ENCODE measurements at places on chromosomes 5 and 9.

- DNase-seq = no peak
Measured at GRCh38 chr9:34898846-34899245, 59.2 kb upstream of the PHF24 start.

- no peak for DNase-seq
Measured at GRCh38 chr5:4639946-4640345, 500.2 kb upstream of the ADAMTS16 start.

DNA sequence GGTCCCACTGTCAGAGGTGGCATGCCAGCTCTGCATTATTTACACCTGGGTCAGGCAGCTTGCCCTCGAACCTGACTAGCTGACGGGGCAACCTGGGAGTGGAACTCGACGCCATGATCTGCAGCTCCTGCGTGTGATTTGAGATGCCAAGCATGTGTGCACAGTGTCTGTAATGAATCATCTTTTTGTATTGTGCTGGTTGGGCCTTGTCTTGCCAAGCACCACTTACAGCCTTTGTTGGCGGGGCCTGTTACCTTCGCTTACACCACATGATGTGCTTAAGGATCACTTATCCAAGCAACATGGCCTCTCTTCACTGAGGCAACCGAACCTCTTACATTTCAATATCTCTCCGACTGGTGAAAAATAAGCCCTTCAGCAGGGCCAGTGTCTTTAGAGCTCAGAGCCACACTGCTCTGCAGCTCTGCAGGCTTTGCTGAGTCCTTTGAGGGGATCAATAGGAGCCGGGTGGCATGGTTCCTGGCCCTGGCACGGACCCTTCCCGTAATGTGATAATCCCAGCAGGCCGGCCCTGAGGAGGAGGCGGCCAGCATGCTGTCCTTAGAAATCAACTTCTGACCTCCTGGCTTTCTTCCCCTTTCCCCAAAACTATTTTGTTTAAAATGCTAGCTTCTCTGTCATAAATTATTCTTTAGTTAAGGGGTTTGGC is 297.7 kb upstream of the CD180 start:
- DNase-seq = no peak

- no peak for DNase-seq
Measured at GRCh38 chr5:157545610-157546310, 29.8 kb downstream of the ADAM19 start.

GRCh38 chr5:176626876-176627236 is 3.5 kb downstream of the SNCB start:
- no peak for DNase-seq

DNA sequence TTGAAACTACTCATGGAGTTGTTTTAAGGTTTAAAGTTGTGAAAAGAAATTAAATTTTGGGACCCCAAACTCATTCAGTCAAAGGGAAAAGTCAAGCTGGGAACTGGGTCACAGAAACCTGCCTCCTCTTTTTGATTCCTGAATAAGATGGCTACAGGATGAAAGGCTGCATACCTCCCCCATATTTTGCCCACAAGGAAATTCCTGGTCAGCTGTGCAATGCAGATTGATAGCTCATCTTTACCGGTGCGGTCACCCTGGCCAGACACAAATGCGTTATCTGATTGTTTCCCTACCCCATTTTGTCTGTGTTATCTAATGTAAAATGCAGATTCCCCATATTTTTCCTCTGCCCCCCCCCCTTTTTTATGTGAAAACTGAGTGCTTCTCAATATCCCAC is 1.3 kb downstream of the HAVCR2 start:
- DNase-seq = no peak

GRCh38 chr5:38607930-38608564 is 51.6 kb upstream of the LIFR start:
- DNase-seq = no peak

DNA sequence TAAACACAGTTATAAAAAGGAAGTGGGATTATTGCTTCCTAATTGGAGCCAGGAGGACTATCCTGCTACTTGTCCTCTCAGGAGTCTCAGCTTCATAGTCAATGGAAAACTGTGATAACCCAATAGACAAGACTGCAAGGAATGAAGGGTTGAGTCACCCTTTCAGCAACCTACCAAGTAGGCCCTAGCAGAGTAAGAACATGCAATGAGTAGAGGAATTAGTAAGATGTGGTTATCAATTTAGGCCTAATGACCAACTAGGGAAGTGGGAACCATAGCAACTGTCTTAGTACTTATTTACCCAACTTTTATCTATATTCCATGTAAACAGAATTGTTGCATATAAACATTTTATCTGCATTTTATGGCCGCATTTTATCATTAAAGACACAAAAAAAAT is 310.1 kb downstream of the RFX3 start:
- DNase-seq = no peak

- DNase-seq = no peak
Measured at GRCh38 chr9:1337169-1337568, 287.0 kb downstream of the DMRT2 start.

- no peak for DNase-seq
Measured at GRCh38 chr5:22611327-22611726, 241.8 kb downstream of the CDH12 start.

DNA sequence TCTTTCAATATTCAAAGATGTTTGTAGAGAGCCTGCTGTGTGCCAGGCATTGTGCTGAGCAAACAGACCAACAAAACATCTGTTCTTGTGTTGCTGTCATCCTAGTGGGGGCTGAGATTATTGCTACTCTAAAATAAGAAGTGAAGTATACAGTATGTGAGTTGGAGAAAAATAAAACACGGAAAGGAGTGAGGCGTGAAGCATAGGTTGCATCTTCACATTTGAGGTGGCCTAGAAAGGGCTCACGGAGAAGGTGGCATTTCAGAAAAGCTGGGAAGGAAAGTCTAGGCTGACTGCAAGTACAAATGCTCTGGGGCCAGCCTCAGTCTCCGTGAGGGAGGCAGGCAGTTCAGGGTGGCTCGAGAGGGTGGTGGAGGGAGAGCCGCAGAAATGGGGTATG is 80.3 kb downstream of the CSNK1A1 start:
- DNase-seq = no peak

DNA sequence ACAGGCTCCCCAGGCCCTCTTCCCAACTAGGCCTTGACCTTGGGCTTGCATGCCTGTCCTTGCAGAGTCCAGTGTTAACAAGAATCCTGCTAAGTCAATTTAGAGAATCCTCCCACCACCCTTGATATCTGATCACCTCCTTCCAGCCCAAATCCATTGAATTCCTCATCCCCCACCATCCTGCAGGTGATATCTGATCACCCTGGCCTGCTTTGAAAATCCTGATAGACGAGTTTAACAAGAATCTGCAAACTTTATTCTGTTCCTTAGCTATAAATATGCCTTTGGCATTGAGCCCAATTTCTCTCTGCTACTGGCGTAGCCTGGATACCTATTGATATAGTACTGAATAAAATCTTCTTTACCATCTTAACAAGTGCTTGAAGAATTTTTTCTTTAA is 125.5 kb downstream of the DIRAS2 start:
- no peak for DNase-seq

DNA sequence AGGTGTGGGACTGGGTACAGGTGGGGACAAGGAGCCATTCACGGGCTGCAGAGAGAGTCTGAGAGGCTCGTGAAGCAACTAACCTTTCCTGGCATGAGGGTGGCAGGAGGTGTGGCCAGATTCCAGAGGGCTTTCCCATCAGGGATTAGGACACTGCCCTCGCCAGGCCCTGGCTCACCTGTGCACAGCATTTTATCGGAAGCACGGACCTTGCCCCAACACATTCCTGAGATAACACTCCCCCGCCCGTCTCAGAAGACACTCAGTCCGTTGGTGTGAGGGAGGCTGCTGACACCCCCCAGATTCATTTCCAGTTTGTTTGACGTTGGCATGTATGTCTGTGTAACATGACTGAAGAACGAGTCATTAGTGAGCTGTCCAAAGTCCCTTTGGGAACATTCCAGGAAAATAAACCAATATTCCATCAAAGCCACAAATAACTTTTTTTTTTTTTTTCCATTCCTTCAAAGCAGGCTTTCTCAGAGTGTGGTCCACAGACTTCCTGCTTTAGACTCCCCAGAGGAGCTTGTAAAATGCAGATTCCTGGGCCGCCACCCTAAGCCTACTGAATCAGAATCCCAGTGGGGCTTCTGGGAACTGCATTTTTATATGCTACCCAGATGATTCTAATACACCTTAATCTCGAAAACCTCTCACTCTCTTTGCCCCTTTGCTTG is 23.4 kb downstream of the WWC1 start:
- DNase-seq = no peak

- DNase-seq = no peak
Measured at GRCh38 chr5:25107853-25108252, 463.1 kb upstream of the CDH10 start.

- no peak for DNase-seq
Measured at GRCh38 chr9:79642671-79643070, 70.9 kb downstream of the TLE4 start.

DNA sequence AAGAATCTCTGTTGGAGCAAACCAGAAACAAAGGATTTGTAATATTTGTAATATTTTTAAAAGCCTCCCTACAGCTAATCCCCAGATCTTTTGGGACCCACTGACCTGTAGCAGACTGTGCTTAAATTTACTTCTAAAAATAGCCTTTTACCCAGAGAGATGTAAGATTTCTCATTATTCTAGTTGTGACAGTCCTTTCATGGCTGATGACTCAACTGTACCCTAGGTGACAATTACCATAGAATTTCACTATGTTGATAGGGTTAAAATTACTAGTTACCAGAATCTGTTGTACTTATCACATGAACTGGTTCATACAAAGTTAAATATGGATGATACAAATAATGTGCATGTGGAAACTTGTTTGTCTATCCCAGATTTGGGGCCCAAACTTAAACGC is 543.9 kb upstream of the SEMA6A start:
- no peak for DNase-seq

DNA sequence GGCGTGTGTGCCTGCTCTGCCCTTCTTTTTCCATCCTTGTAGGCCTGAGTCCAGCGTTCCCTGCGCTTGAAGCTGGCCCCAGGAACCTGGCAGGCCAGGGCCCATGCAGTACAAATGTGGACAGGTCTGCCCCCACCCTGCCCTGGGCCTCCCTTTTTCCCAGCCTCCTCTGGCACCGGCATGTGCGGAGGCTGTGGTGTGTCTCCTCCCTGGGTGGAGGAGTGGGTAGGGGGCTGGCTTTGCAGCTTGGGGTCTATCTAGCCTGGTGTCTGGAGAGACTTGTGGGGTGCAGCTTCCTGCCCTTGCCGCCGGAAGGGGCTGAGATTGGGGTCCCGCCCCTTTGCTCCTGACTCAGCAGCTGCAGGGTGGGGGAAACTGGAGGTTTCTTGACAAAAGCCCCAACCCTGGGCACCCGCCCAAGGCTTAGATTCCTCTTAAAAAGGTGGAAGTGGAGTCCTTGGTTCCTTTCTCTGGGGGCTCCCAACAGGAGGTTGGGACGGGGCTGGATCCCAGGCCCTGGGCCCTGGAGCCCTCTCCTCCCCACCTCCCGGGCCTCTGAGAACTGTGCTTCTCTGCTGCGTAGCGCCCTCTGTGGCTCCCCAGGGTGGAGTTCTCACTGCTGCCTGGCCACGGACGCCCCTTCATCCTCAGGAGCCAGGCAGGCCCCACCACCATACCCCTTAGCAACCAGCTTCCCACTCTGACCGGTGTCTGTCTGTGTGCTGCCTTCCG is 18.0 kb downstream of the RXRA start:
- no peak for DNase-seq

DNA sequence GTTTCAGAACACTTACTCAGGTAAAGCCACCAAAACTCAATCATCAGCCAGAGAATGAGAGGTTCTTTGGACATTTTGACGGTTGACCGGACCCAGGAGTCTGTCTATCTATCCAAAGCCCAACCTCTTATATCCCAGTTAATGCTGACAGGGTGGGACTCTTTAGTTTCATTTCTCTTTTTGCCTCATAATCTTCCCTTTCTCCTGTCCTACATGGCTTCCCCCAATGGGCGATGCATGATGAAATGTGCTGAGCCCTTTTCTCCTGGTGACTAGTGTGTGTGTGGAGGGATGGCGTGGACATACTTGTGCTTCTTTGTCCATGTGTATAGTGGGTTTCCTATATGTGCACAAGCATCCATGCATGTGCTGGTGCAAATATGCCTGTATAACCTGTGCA is at the start of gene TIMD4:
TSS of gene TIMD4 (minus strand) at position 102 of the 400 bp plus-strand sequence. CDS start at position 74, 28 bp downstream.
- no peak for DNase-seq

GRCh38 chr5:123518111-123518510 is 6.1 kb downstream of the CSNK1G3 start:
- no peak for DNase-seq

DNA sequence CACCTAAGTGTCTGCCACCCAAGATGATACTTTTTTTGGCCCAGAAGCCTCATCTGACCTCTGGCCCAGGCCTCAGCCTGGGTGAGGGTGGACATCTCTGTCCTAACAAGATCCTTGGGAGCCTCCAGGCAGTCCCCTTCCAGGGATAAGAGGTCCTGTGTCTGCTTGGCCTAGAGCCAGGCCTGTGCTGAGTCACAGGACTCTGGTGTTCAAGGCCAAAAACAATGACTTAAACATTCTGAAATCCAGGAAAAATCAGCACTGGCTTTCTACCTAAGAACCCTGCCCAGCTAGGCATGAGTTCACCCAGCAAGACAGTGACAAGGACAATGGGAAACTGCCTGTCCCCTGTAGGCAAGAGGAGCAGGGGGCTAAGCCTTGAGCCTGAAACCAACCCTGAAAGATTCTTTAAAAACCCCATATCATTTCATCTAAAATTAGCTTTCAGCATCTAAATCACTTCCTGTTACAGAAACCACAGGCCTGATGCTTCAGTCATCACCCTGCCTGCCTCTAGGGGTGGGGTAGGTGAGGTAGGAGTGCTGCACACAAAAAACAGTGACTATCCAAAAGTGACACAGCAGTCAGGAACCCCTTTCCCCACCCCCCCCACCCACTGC is 29.9 kb downstream of the CSF2 start:
- DNase-seq = peak; percentile 9

DNA sequence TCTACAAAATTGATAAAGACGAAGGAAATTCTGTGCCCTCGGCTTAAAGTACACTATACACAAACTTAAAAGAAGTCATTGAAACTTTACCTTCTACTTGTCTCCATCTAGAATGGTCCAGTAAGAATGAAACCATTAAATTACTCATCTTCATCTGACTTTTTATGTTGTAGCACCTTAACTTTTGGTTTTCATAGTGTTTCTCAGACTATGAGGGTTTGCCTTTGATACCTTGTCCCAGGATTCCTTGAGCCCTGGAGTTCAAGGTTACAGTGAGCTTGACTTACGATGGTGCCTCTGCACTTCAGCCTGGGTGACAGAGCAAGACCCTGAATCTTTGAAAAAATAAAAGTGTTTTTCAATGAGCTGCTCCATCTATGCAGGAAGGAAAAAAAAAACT is 132.2 kb downstream of the CDC42SE2 start:
- no peak for DNase-seq

DNA sequence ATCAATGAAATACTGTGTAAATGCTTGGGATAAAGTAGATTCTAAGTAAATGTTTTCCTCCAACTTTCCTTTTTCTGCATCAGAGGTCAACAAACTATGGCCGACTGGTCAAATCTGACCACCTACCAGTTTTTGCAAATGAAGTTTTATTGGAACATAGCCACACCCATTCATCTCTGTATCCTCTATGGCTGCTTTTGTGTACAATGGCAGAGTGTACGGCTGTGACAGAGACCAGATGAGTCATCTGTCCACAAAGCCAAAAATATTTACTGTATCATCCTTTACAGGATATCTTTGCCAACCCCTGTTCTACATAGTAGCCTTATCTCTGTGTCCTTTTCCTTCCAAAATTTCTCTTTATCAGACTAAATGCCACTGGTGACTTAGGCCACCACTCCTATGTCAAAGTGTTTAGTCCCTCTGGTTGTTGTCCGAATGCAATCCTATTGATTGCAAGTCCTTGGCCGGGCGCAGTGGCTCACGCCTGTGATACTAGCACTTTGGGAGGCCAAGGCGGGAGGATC is 218.4 kb upstream of the KLF4 start:
- no peak for DNase-seq

- DNase-seq = peak; percentile 90
Measured at GRCh38 chr9:15135164-15135792, 171.7 kb downstream of the TTC39B start.
